CD4-positive, alpha-beta memory T cell (primary cell): ENCODE measurements at places on chromosomes 2 and 18. TPM values are rescaled to one million over a fixed set of nuclear protein-coding genes. Genes with fewer than 3 reads are reported as not detected.

DNA sequence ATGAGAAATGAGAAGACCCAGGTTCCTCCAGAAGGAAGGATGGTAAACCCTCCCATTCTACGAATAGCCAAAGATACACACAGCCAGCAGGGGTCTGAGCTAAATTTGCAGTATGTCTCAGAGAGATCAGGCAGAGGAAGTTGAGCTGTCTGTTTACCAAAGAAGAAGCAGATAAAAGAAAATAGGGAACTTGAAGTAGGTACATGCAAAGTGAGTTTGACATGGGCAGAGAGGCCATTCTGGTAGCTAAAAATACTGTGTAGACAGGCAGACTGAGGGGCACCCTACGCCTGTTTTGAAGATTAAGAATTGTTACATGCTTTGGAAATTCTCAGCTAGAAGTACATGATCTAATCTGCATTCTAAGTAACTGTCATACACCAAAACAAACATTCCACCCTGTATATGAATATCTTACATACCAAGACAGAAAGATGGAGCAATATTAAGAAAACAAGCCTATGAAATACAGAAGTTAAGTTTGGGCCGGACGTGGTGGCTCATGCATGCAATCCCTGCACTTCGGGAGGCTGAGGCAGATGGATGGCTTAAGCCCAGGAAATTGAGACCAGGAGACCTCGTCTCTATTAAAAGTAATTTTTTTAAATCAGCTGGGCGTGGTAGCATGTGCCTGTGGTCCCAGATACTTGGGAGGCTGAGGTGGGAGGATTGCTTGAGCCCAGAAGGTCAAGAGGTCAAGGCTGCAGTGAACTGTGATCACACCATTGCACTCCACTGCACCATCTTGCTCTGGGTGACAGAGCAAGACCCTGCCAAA is 157.9 kb downstream of the ANKRD44 start:
- no peaks in the 10 kb centered on the region for H3K27me3 ChIP-seq
- H3K36me3 ChIP-seq = no peaks in the 10 kb centered on the region
- no peak overlapping the region for H3K4me3 ChIP-seq
- H3K27ac ChIP-seq = no peak overlapping the region
- peak; percentile 26 for DNase-seq
- peaks cover 78% of the 10 kb centered on the region for H3K4me1 ChIP-seq

- no peak for DNase-seq
- H3K27me3 ChIP-seq = no peaks in the 10 kb centered on the region
- H3K27ac ChIP-seq = no peak overlapping the region
- no peak overlapping the region for H3K4me3 ChIP-seq
- no peaks in the 10 kb centered on the region for H3K4me1 ChIP-seq
Measured at GRCh38 chr2:55109219-55109891, 59.1 kb upstream of the RTN4 start.

GRCh38 chr2:150046810-150047209 is 440.7 kb downstream of the RND3 start:
- H3K27ac ChIP-seq = no peak overlapping the region
- no peaks in the 10 kb centered on the region for H3K36me3 ChIP-seq
- H3K27me3 ChIP-seq = no peaks in the 10 kb centered on the region
- DNase-seq = no peak

Gene LAMA1
- total RNA-seq = not detected

Gene NEURL3
- not detected for total RNA-seq

DNA sequence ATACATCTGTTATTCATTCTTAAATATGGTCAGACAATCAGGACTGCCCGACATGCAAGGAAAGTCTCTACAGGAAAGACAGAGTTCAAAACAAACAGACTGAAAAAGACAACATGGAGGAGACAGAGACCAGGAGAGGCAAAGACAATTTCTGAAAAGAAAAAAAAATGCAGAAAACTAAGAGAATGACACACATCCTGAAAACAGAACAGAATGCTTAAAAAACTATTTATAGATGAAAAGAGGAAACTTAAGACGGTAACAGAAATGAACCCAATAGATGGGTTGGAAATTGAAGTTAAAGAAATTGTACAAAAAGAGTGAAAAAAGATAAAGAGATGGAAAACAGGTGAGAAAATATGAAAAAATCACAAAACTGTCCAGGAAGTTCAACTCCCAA is 95.7 kb downstream of the BCL2 start:
- DNase-seq = no peak
- peaks cover 4% of the 10 kb centered on the region for H3K36me3 ChIP-seq
- peak overlapping the region; percentile 4 for H3K27ac ChIP-seq
- no peak overlapping the region for H3K4me3 ChIP-seq

Gene EMX1
- not detected for total RNA-seq

- H3K4me1 ChIP-seq = no peaks in the 10 kb centered on the region
- H3K4me3 ChIP-seq = no peak overlapping the region
- no peaks in the 10 kb centered on the region for H3K36me3 ChIP-seq
- no peaks in the 10 kb centered on the region for H3K27me3 ChIP-seq
- DNase-seq = no peak
Measured at GRCh38 chr18:61388010-61388409, 54.8 kb downstream of the CDH20 start.

Gene CACNB4
- total RNA-seq = 0.47 TPM

DNA sequence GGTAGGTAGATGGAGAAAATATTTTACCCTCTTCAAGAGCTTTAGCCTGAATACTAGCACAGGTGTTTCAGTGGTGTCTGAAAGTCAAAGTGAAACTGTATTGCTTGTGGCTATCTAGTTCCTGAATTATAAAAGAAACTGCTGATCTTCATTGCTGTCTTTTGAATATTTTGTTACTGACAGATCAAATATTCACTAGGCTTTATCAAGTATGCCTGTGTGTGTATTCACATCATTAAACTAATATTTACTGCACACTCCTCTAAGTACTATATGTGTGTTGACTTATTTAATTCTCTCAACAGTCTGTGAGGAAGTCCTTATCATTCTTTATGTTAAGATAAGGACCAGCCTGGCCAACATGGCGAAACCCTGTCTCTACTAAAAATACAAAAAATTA is 139.6 kb downstream of the SOCS6 start:
- no peaks in the 10 kb centered on the region for H3K4me1 ChIP-seq
- no peaks in the 10 kb centered on the region for H3K36me3 ChIP-seq
- H3K4me3 ChIP-seq = no peak overlapping the region

DNA sequence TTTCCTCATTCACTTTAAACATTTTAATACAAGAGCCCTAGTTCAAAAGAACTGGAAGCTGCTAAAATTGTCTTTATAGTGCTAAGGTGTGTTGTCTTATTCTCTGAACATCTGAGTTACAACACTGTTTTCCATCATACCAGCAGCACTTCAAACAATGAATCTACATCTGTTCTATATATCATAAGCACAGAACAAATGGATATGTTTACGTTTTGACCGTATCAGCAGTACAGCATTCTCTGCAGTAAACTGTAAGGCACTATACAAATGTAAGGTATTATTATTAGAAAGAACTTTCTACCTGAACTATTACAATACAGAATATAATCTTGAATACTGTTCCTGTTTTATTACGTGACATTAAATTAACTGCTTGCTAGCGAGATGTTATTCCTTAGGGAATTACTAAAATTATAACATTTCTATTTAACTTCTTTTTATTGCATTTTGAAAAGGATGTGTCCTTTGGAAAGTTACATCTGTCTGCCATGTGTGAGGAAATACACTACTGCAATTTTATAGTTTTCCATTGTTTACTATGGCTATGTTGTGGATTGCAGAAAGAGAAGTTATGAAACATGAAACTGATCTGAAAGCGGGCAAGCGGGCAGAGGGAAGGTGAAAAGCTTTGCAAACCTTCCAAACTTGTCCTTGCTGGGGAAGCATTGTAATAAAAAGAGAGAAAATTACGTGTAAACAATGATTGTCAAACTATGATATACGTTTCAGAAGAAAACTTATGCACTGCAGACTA is 13.7 kb downstream of the NCKAP1 start:
- H3K36me3 ChIP-seq = no peaks in the 10 kb centered on the region
- no peaks in the 10 kb centered on the region for H3K4me1 ChIP-seq
- H3K27ac ChIP-seq = no peak overlapping the region
- DNase-seq = no peak
- no peak overlapping the region for H3K4me3 ChIP-seq
- H3K27me3 ChIP-seq = no peaks in the 10 kb centered on the region

GRCh38 chr2:105490956-105491355 is 92.1 kb upstream of the FHL2 start:
- no peaks in the 10 kb centered on the region for H3K36me3 ChIP-seq
- no peak for DNase-seq
- H3K4me3 ChIP-seq = no peak overlapping the region
- no peak overlapping the region for H3K27ac ChIP-seq
- no peaks in the 10 kb centered on the region for H3K4me1 ChIP-seq

DNA sequence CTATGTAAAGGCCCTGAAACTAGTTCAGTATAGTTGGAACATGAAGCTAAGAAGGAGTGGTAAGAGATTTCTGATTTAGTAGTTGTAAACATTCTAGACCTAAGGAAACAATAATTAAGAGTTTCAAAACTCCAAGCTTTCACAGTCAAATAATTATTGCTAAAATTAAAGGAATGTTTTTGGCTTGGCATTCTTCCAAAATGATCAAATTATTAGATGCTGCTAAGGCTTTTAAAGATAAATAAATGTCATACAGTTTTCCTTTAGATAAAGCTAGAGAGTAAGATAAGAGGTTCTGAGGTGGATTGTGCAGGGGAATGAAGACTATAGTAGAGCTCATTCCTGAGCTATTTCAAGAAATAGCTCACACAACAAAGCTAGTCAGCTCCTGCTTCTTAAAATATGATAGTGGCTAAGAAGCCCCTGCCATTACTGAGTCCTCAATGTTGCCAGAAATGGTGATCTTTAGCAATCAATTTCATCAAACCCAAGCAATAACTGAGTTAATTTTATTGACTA is 45.3 kb downstream of the ZC3H15 start:
- H3K4me3 ChIP-seq = no peak overlapping the region
- no peaks in the 10 kb centered on the region for H3K36me3 ChIP-seq
- H3K27ac ChIP-seq = no peak overlapping the region
- no peaks in the 10 kb centered on the region for H3K27me3 ChIP-seq
- H3K4me1 ChIP-seq = no peaks in the 10 kb centered on the region
- no peak for DNase-seq

GRCh38 chr2:33583194-33583938 is 15.7 kb downstream of the FAM98A start:
- H3K36me3 ChIP-seq = peaks cover 23% of the 10 kb centered on the region
- peaks cover 5% of the 10 kb centered on the region for H3K4me1 ChIP-seq
- H3K27me3 ChIP-seq = no peaks in the 10 kb centered on the region
- DNase-seq = peak; percentile 39

DNA sequence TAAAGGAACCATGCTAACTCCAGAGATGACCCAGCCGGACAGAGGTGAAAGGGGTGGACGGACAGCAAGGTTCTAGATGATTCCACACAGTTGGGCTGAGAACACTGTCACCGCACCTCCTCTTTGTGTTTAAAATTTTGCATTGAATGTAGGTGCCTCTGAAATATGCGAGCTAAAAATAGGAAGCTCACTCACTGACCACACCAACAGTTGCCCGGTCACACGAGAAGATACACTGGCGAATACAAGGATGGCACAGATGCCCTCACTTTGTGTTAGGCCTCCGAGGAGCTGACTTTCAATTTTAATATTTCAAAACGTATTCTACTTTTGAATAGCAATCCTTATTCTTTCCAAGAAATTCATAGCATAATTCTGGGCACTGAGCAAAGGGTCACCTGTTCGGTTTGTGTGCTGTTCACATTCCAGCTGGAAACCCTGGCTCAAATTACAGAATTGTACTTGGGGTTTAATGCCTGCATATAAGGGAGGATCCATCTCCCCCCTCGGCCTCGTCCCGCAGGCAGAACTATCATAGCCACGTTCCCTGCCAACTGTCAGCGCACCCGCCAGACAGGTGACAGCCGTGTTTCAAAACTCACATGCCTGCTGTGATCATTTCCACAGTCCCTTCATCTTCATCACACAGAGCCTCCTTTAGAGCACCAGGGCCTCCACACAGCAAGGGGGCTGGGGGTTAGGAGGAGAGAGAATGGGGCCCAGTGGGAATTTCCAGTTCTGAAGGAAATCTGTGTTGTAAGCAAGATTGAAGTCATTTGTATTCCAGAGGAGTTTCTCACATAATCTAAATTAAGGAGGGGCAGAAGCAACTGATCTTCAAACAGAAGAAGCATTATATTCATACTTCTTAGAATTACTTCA is 48.2 kb downstream of the ADI1 start:
- H3K36me3 ChIP-seq = peaks cover 68% of the 10 kb centered on the region
- DNase-seq = no peak
- no peaks in the 10 kb centered on the region for H3K27me3 ChIP-seq
- no peak overlapping the region for H3K27ac ChIP-seq
- no peaks in the 10 kb centered on the region for H3K4me1 ChIP-seq
- no peak overlapping the region for H3K4me3 ChIP-seq

DNA sequence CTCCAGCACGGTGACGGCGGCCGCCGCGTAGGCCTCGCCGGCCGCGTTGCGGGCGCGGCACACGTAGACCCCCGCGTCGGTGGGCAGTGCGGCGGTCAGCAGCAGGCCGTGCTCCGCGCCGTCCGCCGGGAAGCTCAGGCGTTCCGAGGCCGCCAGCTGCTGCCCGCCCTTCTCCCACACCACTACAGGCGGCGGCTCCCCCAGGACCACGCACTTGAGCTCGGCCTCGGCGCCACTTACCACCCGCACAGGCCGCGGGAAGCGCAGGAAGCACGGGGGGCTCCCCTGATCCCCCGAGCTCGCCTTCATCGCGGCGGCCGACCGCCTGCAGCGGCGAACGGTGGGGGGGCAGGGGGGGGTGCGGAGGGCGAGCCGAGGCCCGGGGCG is 422 bp downstream of the OBSL1 start:
- peaks cover 3% of the 10 kb centered on the region for H3K4me1 ChIP-seq
- H3K27ac ChIP-seq = no peak overlapping the region
- H3K36me3 ChIP-seq = no peaks in the 10 kb centered on the region
- H3K4me3 ChIP-seq = peak overlapping the region; percentile 9
- peaks cover 15% of the 10 kb centered on the region for H3K27me3 ChIP-seq

DNA sequence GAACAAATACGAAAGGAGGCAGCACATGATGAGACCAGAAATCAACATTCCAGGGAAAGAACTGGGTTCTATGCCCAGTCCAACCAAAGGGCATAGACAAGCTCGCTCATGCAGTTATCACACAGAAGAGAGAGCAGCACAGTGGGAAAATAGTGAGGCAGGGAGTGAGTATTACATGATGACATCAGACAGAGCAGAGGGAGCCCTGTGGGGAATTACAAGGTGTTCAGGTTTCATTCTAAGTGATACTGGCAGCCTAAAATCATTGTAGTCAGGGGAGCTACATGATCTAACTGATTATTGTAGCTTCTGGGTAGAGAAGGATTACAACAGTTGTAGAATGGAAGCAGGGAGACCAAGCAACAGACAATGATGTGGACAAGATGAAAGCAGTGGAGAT is 658.5 kb downstream of the ARHGAP15 start:
- H3K4me1 ChIP-seq = no peaks in the 10 kb centered on the region
- no peaks in the 10 kb centered on the region for H3K36me3 ChIP-seq
- no peak overlapping the region for H3K4me3 ChIP-seq
- no peak overlapping the region for H3K27ac ChIP-seq
- no peaks in the 10 kb centered on the region for H3K27me3 ChIP-seq

- peaks cover 6% of the 10 kb centered on the region for H3K36me3 ChIP-seq
- H3K27me3 ChIP-seq = no peaks in the 10 kb centered on the region
- peak overlapping the region; percentile 71 for H3K4me3 ChIP-seq
- peaks cover 98% of the 10 kb centered on the region for H3K4me1 ChIP-seq
Measured at GRCh38 chr18:69946608-69947155, 991 bp downstream of the CD226 start.

- no peaks in the 10 kb centered on the region for H3K36me3 ChIP-seq
- no peak overlapping the region for H3K27ac ChIP-seq
Measured at GRCh38 chr2:105177536-105178254, 63.8 kb upstream of the GPR45 start.

Gene ITPRIPL1
- total RNA-seq = 11.5 TPM

Gene GULP1
- not detected for total RNA-seq

- H3K4me1 ChIP-seq = no peaks in the 10 kb centered on the region
- no peak overlapping the region for H3K4me3 ChIP-seq
- no peak for DNase-seq
- no peaks in the 10 kb centered on the region for H3K27me3 ChIP-seq
- no peaks in the 10 kb centered on the region for H3K36me3 ChIP-seq
Measured at GRCh38 chr2:169344736-169345485, 17.4 kb downstream of the LRP2 start.
